ENCODE measurements at places on chromosomes 3 and 15. TPM values are rescaled to one million over a fixed set of nuclear protein-coding genes. Genes with fewer than 3 reads are reported as not detected.

DNA sequence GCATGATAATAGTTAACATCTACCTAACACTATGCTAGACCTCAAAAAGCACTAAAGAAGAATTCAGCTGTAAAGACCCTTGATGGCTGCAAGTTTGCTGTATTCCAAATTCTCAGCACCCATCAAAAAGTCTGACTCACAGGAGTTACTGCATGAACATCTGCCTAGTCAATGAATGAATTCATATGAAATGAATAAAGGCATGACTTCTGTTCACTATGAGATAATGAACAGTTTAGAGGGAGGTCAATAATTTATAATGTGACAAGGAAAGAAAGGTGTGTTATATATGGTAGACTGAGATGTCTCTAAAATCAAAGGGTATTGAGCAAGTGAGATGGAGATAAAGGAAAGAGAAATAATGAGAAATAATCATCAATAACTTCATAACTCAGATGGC lies 508.2 kb upstream of the TGFBR2 start:
- DNase-seq, result no peak

DNA sequence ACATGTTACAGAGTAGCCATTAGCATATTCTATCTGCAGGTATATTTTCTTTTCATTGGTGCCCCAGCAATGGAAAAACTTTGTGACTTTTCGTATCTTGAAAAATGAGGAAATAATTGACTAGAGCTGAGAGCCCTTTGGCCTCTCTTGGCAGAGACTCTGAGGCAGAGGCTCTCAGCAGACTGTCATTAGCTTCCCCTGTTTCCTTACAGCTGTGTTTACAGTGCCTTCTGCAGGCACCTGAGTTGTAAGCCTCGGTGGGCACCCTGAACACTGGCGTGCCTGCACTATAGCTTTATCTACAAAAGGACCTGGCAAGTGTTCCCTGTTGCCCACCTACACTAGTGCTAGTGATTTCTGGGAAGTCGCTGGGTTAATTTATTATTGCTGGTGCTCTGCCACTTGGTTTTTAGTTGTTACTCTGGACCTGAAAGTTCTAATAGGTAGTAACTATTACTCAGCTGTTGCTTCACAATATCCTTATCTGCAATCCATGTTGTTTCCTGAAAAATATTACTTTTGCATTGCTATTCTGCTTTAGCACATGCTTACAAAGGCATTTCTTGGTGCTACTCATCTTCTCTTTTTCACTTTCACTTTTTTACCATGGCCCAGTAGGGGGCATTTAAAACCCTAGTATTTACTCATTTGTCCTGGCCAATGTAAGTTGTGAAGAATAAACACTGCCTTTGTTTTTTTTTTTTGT lies 7.8 kb upstream of the GPR171 start:
- DNase-seq, result no peak

Gene ZNF710
- total RNA-seq, result 14.4 TPM

DNA sequence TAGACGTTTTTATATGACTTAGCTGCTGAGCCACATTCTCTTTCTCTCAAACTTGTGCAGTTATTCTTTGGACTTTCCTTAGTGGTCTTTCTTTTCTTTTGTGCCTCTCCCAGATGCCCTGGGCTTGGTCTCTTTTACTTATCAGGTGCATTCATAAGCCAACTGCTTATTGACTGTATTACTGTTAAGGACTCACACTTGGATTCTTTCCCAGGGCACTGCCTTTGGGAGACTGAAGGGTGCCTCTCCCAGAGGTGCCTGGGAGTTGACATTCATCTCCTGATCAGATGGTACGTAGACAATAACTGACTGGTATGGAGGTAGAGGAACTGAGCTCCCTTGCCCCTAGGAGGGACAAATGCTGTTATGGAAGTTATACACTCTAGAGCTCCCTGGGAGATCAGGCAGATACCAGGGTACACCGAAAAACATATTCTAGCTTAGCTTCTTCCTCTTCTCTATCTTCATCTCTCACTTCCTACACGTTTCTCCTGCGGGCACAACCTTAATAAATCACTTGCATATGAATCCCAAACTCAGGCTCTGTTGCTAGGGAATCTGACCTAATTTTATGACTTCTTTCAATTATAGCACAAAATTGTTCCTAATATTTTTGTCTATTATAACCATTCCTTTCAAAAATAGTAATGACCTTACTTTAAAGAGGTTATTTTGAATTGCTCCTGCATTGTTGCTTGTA lies 24.7 kb downstream of the PARP15 start:
- DNase-seq, result no peak

GRCh38 chr15:39709941-39710340 lies 72.7 kb downstream of the FSIP1 start:
- no peak for DNase-seq

DNA sequence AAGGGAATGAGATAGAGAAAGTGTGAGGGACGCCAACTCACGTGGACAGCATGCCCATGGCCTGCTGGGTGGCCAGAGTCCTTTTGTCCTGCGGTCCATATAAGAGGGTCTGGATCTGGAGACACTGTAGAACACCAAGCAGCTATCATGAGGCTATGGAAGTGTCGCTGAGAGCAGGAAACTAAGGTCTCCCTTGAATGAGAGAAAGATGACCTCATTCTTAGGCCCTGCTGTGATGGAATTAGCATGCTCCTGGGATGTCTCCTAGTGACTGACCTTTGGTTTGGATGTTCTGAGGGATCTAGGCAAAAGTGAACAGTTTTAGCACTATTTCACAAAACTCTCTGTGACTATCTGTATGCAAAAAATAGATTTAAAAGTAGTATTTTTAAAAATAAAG lies 34.4 kb downstream of the SYNM start:
- DNase-seq, result no peak

Gene LRTM1
- not detected for total RNA-seq

Gene GPR149
- not detected for total RNA-seq

Gene PRRT3
- total RNA-seq, result 5.9 TPM

All from T-helper 17 cell (primary cell).